Fibroblast of skin of left quadriceps (primary cell): ENCODE measurements at places on chromosomes 12 and 14.

DNA sequence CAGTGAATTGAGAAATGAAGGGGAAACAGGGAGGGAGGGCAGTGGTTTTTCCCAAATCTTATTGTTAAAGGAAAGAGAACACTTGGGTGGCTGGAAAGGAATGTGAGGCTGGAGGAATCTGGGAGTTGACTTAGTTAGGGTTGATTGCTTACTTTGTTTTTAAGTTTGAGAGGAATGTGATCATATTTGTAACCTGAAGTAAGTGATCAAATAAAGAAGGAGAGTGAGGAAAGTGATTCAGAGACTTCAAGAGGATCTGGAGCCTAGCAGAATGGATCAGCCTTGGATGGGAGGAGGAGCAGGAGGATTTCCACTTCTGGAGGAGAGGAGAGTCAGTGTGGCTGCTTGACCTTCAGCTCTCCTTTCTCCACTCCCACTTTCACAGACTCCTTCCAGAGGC is 6.0 kb upstream of the LRP6 start:
- DNase-seq = no peak

DNA sequence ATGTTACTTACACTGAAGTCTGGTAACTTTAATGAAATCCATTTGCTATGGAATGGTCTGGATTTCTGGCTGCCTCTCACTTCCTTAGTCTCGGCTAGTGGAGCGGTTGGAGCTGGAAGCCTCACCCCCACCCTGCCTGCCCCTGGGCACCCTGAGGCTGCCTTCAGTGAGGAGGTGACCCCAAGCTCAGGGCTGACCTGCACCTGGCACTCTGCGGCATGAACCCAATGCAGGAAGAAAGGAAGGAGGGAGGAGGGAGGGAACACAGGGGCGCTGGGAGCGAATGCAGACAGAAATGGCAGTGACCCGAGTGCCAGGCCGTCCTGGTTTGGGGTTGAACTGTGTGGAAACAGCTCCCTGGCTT is 353.1 kb downstream of the TMEM121 start:
- DNase-seq = no peak

DNA sequence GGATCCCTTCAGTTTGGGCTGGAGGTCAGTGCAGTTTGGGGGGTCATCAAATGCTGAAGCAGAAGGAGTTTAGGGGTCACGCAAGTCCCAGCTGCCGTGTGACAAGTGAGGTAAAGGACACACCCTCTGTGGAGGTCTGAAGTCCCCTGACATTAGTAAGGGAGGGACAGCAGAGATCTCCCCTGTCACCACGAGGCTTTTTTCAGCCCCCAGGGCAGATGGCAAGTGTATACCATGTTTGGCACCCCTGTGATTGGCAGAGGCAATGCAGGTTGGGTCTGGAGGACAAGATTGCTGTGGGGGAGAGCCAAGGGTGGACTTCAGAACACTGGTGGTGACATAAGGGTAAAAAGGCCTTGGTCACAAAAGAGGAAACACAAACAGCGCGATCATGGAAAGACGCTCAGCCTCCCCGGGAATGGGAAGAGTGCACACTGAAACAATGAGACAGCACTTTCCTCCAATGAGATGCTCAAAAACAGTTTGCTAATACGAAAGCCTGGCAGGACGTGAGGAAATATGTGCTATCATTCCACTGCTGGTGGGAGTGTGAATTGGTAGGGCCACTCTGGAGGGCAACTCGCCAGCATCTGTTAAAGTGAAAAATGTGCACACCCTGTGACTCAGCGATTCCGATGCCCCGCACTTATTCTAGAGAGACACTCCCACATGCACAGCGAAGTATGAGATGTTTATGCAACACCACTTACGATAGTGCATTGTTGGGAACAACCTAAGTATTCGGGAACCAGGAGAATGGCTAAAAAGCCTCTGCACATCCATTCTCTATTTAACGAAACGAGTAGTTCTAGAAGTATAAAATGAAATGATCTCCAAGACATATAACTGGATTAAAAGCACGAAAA is 14.4 kb upstream of the CD27 start:
- DNase-seq = peak; percentile 85

DNA sequence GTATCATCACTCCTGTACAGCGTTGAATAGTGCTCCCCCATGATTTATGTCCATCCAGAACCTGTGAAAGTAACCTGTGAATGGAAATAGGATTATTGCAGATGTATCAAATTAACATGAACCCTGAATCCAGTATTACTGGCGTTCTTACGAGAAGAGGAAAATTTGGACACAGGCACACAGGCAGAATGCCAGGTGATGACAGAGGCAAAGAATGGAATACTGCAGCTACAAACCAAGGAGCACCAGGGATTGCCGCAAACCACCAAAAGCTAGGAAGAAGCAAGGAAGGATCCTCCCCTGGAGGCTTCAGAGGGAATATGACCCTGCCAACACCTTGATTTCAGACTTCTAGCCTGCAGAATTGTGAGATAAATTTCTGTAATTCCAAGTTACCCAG is 113.5 kb upstream of the EGLN3 start:
- DNase-seq = no peak

- DNase-seq = no peak
These were observed 698.7 kb upstream of the TBX3 start for GRCh38 chr12:115382681-115383080.

- DNase-seq = no peak
These were observed 996.7 kb upstream of the FLRT2 start for GRCh38 chr14:84533181-84533725.

DNA sequence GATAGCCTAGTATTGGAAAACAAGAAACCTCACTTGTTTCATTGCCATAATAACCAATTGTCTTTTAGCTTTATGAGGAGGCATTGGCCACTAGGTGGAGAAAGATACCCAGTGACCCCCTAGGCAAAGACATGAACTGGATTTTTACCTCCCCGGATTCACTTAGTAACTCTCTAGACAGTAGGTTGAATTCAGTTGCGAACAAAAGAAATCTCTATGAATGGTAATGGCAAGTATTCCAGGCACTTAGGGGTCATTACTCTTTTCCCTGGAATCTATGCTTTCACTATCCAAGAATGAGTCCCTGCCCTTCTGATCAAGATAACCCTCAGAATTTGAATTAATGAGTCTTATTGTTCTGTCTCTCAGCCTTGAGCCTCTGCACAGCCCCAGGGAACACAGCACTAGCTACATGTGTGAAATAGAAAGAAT is 29.5 kb upstream of the RHOJ start:
- DNase-seq = peak; percentile 44

GRCh38 chr12:108772247-108772646 is 40.9 kb upstream of the CORO1C start:
- DNase-seq = no peak

DNA sequence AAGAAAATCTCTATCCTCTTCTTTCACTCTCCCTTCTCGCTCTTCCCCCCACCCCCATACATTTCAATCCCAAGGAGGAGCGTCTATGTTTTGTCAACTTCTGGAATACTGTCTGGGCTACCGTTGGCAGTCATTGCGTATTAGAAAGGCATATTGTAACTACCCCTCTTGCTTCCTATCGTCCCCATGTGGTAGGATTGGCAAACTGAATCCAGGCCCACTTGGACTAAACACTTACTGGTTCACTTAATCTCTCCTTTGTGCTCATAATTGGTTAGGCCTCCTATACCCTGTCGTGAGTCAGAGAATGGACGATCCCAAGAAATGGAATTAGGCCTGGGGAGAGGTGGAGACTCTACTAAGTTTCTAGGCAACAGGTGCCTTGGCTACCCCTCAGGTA is 68.8 kb upstream of the SLC8A3 start:
- no peak for DNase-seq
